ENCODE measurements at places on chromosomes 2 and 18. TPM values are rescaled to one million over a fixed set of nuclear protein-coding genes. Genes with fewer than 3 reads are reported as not detected.

DNA sequence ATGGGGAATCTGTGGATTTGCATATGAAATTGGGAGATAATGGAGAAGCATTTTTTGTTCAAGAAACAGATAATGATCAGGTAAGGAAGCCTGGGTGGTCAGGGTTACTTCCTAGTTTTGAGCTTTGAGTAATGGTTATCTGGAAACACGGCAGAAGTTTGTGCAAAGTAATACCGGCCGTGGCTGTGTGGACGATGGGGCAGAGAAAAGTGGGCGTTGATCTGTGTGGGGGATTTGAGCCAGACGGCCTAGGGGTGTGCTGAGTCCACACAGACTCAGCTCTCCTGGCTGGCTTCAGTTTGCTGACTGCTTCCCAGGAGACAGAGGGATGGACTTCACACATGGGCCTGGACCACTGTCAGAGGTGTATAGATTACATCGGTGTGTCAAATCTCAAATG is 21.3 kb downstream of the LPIN1 start:
- H3K27me3 ChIP-seq = no peaks in the 10 kb centered on the region
- H3K36me3 ChIP-seq = peaks cover 27% of the 10 kb centered on the region
- no peaks in the 10 kb centered on the region for H3K4me1 ChIP-seq
- no peak overlapping the region for H3K27ac ChIP-seq

DNA sequence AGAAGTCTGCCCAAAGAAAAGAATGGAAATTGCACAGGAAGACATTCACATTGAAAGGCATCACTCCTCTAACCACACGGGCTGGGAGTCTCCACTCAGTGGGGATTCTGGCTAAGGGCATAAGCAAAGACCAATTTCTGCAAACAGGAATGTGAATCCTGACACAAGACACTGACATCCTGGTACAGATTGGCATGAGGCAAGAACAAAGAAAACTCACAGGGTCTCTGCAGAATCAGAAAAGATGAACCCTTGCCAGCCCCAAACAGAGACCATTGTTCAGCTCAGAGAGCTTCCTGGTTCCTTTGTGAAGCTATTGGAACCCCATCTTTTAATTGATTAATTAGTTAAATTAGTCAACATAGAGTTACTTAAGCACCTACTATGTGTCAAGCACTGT is 82.3 kb downstream of the UPP2 start:
- no peaks in the 10 kb centered on the region for H3K4me1 ChIP-seq
- H3K4me3 ChIP-seq = no peak overlapping the region
- H3K27ac ChIP-seq = no peak overlapping the region
- peaks cover 19% of the 10 kb centered on the region for H3K27me3 ChIP-seq

DNA sequence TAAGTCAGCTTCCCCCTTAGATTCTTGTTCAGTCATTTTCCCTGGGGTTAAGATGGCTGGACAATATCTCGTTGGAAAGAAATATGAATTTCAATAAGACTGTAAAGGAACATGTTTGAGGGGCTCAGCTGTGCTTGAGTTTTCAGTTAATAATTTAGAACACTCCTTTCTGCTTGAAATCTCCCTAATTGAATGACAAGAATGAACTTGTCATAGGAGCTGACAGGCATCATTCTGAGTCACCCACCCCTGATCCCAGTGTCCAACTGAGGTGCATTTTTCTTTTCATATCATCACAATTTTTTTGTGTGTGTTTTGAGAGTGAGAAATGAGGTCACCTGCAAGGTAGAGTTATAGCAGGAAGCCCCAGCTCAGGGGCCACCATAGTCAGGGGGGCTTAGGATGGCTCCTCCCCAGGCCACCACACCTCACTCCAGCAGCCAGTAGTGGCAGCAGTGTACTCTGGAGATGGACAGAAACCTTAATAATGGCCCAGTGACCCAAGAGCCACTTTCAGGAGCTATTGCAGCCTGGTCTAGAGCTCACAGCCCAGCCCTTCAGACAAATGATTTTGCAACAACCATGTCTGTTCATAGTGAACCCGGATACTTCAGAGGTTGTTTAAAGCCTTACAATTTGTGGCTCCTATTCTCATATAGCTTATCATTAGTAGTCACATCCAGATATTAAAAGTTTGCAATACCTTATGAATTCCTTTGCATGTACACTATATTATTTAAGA is 174.5 kb downstream of the MAIP1 start:
- H3K36me3 ChIP-seq = no peaks in the 10 kb centered on the region
- H3K27ac ChIP-seq = no peak overlapping the region

GRCh38 chr18:60406721-60407120 is 34.1 kb upstream of the MC4R start:
- H3K4me3 ChIP-seq = no peak overlapping the region
- H3K27me3 ChIP-seq = peaks cover 4% of the 10 kb centered on the region
- no peak overlapping the region for H3K27ac ChIP-seq
- H3K4me1 ChIP-seq = no peaks in the 10 kb centered on the region

DNA sequence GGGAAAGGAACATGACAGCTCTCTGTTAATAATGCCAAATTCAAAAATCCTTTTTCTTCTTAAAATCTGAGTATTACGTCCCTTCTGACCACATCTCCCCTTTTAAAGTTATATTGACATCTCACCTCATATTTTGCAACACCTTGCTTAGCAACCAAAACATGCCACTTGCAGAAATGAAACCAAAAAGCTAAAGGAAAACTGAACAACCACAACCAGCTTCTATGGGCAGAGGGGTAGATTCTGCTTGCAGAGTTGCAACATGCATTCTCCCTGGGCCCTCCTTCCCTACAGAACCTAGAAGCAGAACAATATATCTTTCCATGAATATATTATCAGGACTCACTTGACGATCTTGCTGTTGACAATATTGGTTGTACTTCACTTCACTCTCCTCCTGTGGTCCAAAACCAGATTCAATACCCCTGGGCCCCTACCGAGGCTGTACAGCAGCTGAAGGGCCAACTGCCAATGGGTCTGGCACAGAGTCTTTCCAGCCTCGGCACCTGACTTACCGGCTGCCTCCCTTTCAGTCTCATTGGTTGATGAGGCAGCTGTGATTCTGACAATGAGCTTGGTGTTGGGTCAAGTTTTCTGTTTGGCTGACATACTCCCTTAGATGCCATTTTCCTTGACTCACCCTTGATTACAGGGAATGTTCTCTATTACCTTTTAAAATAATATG is 616.6 kb downstream of the ZEB2 start:
- H3K27ac ChIP-seq = no peak overlapping the region
- no peaks in the 10 kb centered on the region for H3K36me3 ChIP-seq
- no peaks in the 10 kb centered on the region for H3K27me3 ChIP-seq
- peaks cover 12% of the 10 kb centered on the region for H3K4me1 ChIP-seq
- no peak overlapping the region for H3K4me3 ChIP-seq

- peaks cover 8% of the 10 kb centered on the region for H3K27me3 ChIP-seq
- no peaks in the 10 kb centered on the region for H3K4me1 ChIP-seq
- H3K27ac ChIP-seq = no peak overlapping the region
- no peak overlapping the region for H3K4me3 ChIP-seq
- H3K36me3 ChIP-seq = no peaks in the 10 kb centered on the region
Measured at GRCh38 chr2:134465228-134466105, 211.6 kb downstream of the MGAT5 start.

DNA sequence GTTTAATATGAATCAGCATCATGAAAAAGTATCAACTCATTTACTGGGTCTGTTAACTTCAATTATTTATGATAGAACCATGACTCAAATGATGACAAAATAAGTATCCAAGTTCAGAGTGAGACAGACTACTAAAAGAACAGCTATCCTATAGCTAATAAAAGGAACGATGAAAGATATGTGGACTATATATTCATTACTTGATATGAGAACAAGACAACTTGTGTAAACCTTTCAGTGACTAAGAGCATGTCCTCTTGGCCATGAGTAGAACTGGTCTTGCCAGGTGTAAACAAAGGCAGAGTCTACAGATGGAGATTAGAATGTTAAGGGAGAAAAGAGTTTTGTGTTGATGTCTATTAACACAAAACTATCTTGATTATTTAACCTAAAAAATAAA is 360.4 kb upstream of the ZC3H15 start:
- H3K36me3 ChIP-seq = no peaks in the 10 kb centered on the region
- peaks cover 14% of the 10 kb centered on the region for H3K4me1 ChIP-seq
- no peak for DNase-seq
- H3K27me3 ChIP-seq = no peaks in the 10 kb centered on the region

GRCh38 chr2:231200805-231201474 is 2.5 kb downstream of the ARMC9 start:
- H3K36me3 ChIP-seq = peaks cover 4% of the 10 kb centered on the region
- H3K27me3 ChIP-seq = no peaks in the 10 kb centered on the region
- no peak overlapping the region for H3K27ac ChIP-seq
- DNase-seq = peak; percentile 66
- H3K4me1 ChIP-seq = peaks cover 26% of the 10 kb centered on the region

DNA sequence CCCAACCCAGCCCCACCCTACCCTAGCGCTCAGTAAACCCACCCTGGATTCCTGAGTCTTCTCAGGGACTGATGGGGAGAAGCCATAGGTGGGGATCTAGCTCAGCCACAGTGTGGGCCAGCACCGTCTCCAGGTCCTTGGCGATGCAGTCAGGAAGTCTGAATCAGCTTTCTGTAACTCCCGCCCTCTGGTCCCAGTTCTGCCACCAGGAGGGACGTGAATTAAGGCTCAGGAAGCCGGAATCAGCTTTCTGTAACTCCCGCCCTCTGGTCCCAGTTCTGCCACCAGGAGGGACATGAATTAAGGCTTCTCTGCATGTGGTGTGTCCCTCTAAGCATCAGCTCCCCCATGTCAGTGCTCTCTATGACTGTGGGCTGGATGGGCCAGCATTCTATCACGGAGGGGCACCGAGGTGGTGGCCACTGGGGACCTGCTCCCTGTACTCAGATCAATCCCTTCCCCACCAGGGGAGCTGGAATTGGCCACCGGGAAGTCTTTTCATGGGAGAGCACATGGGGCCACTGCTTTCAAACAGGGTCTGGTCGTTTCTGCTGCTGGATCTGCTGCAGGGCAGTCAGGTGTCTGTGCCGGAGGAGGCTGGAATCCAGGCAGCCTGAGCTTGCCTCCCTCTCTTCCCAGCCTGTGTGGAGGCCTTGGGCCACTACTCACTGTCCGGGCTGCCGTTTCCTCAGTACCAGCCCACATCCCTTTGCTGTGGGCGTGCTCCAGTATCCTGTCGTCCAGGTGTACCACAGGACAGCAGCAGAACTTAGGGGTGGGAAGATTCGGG is 24.7 kb downstream of the ASB18 start:
- no peaks in the 10 kb centered on the region for H3K4me1 ChIP-seq
- H3K36me3 ChIP-seq = no peaks in the 10 kb centered on the region
- no peak overlapping the region for H3K27ac ChIP-seq
- no peak overlapping the region for H3K4me3 ChIP-seq
- H3K27me3 ChIP-seq = peaks cover 50% of the 10 kb centered on the region

DNA sequence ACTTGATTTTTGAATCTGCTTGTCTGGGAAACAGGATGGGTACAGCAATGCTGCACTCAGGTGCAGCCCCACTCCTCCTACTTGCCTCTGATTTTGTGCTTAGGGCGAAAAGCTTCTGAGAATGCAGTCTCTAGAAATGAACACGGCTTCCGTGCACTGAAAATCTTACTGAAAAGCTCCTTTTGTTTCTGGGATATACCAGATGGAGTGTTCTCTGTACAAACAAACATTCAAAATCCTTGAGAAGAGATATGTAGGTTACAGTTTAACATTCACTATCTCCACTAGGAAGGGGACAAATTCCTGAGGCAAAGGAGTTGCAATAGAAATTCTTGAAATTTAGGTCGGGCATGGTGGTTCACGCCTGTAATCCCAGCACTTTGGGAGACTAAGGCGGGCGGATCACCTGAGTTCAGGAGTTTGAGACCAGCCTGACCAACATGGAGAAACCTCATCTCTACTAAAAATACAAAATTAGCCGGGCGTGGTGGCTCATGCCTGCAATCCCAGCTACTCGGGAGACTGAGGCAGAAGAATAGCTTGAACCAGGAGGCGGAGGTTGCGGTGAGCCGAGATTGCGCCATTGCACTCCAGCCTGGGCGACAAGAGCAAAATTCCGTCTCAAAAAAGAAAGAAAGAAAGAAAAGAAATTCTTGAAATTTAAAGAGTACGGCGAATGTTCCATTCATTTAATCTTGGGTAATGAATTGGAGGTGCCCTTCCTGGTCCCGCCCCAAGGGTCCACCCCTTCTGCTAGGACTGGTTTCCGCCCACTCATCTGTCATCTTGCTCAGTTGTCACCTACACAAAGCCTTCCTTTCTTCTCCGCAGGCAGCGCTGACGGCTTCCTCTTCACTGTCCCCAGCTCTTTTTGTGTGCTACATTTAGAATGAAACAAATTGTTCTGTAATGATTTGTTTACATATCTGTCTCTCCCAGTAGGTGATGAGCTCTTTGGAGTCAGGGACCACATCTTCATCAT is 92.4 kb downstream of the SOCS6 start:
- no peaks in the 10 kb centered on the region for H3K36me3 ChIP-seq
- H3K4me3 ChIP-seq = no peak overlapping the region
- DNase-seq = no peak

GRCh38 chr2:44801841-44802776 is 139.4 kb upstream of the SIX3 start:
- no peak for DNase-seq
- peaks cover 89% of the 10 kb centered on the region for H3K27me3 ChIP-seq
- H3K4me3 ChIP-seq = no peak overlapping the region
- H3K4me1 ChIP-seq = no peaks in the 10 kb centered on the region

DNA sequence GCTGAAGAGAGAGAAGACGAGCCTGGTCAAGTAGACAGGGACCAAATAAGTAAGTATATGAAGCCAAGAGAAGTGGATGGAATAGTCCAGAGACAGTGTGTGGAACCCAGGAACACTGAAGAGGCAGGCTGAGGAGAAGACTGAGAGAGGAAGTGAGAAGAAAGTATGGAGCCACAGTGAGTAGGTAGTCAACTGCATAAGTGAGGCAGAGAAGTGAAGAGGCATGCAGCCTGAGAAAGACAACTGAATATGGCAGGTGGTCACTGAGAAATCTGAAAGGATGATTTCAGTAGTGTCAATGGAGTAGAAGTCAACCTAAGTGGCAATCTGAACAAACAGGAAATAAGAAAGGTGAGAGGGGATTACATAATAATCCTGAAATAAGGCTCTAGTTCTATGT is 55.4 kb downstream of the CWC22 start:
- peaks cover 31% of the 10 kb centered on the region for H3K36me3 ChIP-seq
- no peak overlapping the region for H3K27ac ChIP-seq
- no peaks in the 10 kb centered on the region for H3K4me1 ChIP-seq
- H3K4me3 ChIP-seq = no peak overlapping the region

- no peaks in the 10 kb centered on the region for H3K4me1 ChIP-seq
- no peaks in the 10 kb centered on the region for H3K36me3 ChIP-seq
- H3K27ac ChIP-seq = no peak overlapping the region
- H3K4me3 ChIP-seq = no peak overlapping the region
Measured at GRCh38 chr2:176854062-176854461, 358.5 kb upstream of the HNRNPA3 start.

GRCh38 chr2:177551989-177552421 is 159.4 kb downstream of the AGPS start:
- peak overlapping the region; percentile 80 for H3K4me3 ChIP-seq
- H3K27ac ChIP-seq = peak overlapping the region; percentile 100
- peak; percentile 55 for DNase-seq

The WDR12 gene
- 18.6 TPM for total RNA-seq

The BCL11A gene
- total RNA-seq = 0.29 TPM

The POTEF gene
- 0.29 TPM for total RNA-seq

The SLC19A3 gene
- total RNA-seq = 0.36 TPM

The HOXD9 gene
- 0.36 TPM for total RNA-seq

The MC4R gene
- total RNA-seq = not detected

The HOXD4 gene
- 1.2 TPM for total RNA-seq

The PDE1A gene
- 42.0 TPM for total RNA-seq

The RUFY4 gene
- not detected for total RNA-seq

Measured in osteoblast (primary cell).